Mesothelial cell of epicardium (in vitro differentiated cells): ENCODE measurements at places on chromosomes 11 and 22.
A peak's percentile ranks its signal among the peaks of the same experiment; 100 is the strongest.

- no peak for DNase-seq
These were observed 8.2 kb downstream of the RRP7A start for GRCh38 chr22:42511401-42511891.

GRCh38 chr11:120052196-120052775, 85.6 kb downstream of the TRIM29 start:
- no peak for DNase-seq

DNA sequence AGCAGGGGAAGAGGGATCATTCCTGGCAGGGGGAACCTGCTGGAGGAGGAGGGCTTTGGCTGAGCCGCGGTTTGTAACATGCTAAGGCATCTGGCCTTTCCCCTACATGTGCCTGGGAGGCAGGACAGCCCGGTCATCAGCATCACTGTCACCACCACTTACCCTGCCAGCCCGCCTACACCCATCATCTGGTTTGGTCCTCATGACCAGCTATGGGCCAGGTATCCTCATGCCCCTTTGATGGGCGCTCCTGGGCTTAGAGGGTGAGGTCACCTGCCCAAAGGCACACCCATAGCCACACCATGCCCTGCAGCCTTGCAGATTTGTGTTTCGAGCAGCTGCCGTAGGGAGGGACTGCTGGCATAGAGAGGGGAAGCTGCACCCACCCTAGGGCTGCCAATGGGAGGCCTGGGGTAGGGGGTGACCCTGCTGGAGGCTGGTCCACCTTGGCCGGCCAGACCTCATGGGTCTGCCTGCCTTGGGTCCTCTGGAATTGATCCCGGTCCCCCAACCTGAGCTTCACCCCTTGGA, 2.6 kb downstream of the MRGPRF start:
- DNase-seq = no peak

GRCh38 chr22:47859881-47860525, 1097.6 kb downstream of the TBC1D22A start:
- no peak for DNase-seq

DNA sequence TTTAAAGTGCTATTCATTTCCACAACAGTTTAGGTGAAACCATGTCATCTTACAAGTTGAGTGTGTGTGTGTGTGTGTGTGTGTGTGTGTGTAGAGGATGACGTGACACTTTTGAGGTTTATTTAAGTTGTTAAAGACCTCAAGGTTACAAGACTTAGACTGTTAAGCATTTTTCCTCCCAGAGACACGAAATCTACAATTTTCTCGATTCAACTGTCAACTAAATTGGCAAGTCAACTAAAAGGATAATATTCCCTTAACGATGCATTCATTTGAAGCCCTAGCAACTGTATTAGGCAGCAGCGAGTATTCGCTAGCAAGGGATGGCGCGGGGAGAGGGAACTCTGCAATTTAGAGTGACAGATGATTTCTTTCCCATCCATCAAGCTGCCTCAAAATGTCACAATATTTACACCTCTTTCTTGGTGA, 17.6 kb upstream of the BDNF start:
- no peak for DNase-seq

DNA sequence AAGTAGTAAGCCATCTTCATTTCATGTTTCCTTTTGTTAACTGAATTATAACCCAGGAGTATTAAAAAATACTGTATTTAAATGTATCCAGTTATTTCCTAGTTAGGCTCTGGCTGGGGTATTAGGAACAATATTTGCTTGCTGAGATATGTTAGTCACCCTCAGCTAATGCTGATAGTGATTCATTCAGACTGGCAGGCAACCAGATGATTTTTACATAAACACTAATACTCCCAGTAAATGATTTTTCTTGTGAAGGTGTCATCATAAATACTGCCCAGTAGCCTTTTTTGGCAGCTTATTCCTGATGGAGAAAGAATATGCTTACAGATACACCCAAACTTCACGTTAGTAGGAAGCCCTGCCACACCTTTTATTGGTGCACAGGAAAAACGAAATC, 8.1 kb downstream of the YWHAH start:
- DNase-seq = no peak

GRCh38 chr11:69352715-69353319, 58.9 kb downstream of the MYEOV start:
- no peak for DNase-seq

DNA sequence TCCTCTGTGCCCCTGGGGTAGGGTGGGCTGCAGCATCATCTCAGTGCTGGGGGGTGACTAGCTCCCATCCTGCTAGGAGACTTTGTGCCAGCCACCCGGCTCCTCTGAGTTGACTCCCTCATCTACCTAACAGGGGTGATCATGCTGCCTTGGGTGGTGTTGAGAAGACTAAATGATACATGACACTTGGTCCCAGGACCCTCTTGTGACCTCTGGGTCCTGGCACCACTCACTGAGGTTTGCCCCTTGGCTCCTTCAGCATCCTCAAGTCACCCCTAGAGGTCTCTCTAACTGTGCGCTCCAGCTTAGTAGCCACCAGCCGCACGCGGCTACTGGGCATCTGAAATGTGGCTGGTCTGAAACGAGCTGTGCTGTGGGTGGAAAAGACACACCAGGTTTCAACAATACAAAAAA, 72.1 kb downstream of the LRRC32 start:
- no peak for DNase-seq

DNA sequence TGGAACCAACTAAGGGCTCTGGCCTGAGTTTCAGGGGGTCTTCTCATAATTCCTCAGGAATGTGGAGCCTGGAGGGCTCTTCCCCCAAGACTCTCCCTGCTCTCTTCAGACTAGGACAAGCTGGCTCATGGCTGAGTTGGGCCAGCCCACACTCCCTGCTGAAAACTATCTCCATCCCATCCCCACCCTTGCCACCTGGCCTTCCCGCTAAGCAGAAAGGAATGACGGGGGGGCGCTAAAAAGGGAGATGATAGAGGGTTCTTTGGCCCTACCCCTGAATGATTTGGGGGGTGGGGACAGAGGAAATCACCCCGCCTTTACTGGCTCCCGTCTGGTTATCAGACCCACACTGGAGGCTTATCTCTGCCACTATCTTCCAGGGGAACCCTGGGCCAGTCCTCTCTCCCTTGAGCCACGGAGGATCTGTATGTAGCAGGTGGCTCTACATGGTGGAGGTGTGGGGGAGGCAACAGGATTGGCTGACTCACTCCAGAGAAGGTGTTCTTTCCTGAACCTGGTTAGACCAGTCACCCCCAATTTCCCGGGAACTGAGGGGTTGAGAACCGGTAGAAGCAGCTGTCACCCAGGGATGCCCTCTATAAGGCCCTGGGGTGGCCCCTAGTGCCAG, 5.7 kb downstream of the SMTN start:
- no peak for DNase-seq

DNA sequence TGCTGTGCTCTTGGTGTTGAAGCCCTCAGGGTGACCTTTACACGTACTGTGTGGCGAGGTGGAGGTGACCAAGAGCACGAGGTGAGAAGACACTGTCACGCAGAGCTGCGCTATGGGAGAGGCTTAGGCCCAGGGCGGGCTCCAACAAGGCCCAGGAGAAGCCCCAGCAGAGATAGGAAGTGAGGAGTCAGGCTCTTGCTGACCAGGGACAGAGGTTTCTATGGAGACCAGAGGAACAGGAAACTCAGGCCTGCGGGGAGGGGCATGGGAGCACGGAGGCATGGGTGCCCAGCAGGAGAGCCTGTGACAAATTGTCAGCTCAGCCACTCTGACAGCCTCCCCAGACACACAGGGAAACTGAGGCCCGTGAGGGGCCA, 15.8 kb downstream of the DGKZ start:
- no peak for DNase-seq

DNA sequence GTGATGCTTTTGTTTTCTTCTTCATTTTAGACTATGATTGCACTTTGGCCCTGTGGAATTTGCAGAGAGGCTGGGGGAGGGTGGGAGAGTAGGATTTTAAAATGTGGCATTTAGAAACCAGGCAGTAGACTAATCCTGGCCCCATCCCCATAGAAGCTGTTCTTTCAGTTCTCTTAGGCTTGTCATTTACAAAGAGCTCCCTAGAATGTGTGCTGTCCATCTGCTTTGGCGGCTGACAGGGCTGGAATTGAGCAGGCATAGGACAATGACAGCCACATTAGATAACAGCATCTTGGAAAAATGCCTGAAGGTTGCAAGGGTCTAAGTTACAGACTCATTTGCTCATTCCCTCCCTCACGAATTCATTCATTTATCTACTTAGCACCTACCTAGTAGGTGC, 9.8 kb downstream of the INSC start:
- DNase-seq = no peak

DNA sequence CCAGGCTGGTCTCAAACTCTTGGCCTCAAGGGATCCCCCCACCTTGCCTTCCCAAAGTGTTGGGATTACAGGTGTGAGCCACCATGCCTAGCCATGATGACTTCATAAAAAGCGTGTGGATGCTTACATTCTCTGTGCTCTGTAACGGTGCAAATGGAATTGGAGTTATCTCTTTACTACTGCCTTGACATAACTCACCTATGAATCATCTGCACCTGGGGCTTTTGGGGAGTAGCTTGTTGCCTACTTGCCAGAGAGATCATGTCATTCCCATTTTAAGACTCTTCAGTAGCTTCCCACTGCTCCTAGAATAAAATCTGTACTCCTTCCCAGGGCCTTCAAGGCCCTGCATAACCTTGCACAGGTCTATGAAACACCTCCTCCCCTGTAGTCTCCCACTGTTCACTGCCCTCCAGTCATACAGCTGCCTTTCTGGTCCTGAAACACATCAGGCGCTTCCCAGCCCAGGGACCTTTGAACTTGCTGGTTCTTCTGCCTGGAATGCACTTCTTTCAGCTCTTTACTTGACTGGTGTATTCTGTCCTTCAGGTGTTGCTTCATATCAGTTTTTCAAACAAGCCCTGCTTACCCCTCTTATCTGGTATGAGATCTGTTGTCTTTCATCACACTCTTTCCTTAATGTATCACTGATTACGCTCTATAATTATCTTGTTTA, 19.6 kb upstream of the MOGAT2 start:
- no peak for DNase-seq

DNA sequence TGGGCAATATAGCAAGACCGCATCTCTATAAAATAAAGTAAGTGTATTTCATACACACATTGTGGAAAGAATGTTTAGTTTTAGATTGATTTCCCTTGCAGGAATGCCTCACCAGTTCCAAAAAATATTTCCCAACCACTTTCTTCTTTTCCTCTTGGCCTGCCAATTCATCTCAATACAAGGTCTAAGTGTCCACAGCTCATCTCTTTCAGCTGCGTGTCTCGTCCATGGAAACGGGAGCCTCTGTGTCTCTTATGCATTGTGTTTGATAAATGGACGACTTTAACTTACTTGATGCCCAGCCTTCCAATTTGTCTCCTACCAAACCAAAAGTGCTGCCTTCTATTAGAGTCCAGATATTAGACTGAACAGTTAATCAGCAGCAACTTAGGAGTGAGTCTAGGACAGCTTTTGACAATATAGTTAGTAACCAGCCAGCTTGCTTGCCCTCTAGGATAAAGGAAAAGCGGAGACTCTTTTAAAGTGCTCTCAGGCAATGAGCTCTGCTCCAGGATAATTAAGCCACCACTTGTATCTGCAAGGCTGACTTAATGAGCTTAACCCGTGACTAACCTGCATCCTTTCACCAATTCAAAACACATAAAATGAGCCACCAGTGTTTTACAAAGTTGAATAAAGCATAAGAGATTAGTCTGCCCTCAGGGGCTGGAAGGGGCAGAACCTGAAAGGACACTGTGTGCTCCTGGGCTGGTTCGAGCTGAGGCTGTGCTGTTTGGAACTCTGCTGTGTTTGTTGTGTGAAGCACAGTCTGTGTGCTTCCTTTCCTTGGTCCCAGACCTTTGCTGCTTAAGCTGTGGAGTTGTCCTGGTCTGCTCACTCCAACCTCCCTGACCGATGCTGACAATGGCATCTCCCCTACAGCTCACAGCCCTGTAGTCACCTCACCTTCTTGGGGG, 27.5 kb downstream of the FBXO7 start:
- DNase-seq = no peak

DNA sequence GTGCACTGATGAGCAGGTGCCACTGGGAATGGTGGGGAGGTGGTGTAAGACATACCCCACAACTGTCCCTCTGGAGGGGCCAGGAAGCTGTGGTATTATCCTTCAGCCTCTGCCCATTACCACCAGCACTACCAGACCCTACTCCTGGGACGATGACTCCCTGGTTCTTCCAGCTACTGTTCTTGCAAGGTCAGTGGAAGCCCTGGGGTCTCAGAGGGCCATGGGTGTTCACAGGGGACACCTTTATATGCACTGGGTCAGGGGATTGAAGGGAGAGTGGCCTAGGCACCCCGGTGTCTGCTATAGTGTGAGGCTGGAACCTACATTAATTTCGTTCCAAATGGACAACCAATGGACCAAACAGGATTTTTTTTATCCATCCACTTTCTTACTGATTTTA, 102.1 kb downstream of the RPS6KA4 start:
- no peak for DNase-seq

- DNase-seq = no peak
These were observed 10.8 kb downstream of the OR51B6 start for GRCh38 chr11:5362017-5362625.

- no peak for DNase-seq
These were observed 28.5 kb downstream of the CELF1 start for GRCh38 chr11:47524291-47524874.

GRCh38 chr11:106468531-106468930, 391.1 kb downstream of the AASDHPPT start:
- no peak for DNase-seq

- no peak for DNase-seq
These were observed 1.5 kb downstream of the PDE2A start for GRCh38 chr11:72672597-72673238.

- no peak for DNase-seq
These were observed 89.7 kb upstream of the SHISAL1 start for GRCh38 chr22:44402196-44403111.

DNA sequence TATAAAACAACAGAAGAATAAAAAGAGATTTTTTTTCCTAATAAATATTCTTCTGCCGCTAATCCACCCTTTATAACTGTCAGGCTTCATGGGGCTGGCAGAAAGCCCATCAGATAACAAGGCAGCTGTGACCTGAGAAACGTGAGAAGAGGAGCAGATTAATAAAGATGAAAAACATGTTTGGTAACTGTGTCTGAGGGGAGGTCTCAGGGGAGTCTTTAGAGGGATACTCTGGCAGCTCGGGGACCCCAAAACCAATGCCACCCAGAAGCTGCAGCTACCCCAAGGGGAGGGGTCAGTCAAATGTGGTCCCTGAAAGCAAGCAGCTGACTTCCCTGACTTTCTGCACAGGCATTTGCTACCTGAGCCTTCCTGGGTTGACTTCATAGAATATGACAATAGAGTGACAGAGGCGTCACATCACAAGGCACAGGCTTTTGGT, 48.4 kb upstream of the POU2AF1 start:
- DNase-seq = peak; percentile 73

DNA sequence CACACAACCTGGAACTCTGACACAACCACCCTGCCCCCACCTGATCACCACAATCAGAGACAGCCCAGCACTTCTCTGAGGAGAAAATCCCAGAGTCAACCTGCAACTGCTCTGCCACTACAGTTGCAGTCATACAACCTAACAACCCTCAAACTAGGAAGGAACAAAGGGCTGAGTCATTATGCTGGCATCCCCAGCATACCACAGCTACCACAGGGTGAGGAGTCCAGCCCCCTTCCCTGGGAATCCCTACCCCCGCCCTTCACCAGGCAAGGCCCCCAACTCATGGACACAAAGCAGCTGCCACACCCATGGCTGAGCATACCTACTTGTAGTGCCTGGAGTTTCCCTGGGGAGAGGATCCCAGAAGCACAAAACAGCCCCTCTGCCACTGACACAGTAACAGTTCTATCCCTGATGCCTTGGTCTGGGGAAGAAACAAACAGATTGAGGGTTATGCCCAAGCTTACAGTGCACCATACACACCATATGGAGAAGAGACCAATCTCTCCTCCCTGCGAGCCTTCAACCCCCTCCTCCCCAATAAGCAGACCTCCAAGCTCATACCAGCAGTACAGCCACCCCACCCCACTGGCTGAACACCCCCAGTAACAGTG, 68.5 kb upstream of the C11orf58 start:
- no peak for DNase-seq
